Thyroid gland (tissue), 4 donors: ENCODE measurements at places on chromosomes 7 and 10. TPM values are rescaled to one million over a fixed set of nuclear protein-coding genes. Genes with fewer than 3 reads are reported as not detected.
A peak's percentile ranks its signal among the peaks of the same experiment; 100 is the strongest.

GRCh38 chr10:86105181-86105580, 261.4 kb downstream of the GRID1 start:
- DNase-seq, result no peak

The DNAH11 gene
- total RNA-seq, result 11.9 TPM

The COL26A1 gene
- total RNA-seq, result not detected

DNA sequence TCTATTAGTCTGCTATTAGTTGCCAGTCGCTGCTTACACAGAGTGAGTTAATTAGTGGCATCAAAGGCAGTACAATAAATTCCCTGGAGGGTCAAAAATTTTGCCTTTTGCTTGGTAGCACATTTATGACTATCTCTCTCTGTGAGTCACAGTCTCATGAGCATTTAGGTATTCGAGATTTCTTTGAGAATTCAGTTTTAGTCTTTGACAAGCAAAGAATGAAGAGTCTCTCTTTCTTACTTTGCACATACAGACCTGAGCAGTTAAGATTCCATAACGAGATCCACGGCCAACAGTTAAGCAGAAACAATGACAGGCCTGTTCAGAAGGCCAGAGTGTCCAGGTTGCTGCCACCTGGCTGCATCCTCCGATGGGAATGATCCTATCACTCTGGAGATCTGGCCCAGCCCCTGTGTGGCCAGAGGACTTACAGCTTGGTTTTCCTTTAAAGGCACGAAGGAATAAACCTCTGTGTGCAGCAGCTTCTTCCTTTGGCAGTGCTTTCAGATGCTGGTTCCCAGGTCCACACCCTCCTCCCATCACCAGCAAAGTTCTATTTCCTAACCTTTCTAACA, 80.6 kb downstream of the GLI3 start:
- DNase-seq, result peak; percentile 49

DNA sequence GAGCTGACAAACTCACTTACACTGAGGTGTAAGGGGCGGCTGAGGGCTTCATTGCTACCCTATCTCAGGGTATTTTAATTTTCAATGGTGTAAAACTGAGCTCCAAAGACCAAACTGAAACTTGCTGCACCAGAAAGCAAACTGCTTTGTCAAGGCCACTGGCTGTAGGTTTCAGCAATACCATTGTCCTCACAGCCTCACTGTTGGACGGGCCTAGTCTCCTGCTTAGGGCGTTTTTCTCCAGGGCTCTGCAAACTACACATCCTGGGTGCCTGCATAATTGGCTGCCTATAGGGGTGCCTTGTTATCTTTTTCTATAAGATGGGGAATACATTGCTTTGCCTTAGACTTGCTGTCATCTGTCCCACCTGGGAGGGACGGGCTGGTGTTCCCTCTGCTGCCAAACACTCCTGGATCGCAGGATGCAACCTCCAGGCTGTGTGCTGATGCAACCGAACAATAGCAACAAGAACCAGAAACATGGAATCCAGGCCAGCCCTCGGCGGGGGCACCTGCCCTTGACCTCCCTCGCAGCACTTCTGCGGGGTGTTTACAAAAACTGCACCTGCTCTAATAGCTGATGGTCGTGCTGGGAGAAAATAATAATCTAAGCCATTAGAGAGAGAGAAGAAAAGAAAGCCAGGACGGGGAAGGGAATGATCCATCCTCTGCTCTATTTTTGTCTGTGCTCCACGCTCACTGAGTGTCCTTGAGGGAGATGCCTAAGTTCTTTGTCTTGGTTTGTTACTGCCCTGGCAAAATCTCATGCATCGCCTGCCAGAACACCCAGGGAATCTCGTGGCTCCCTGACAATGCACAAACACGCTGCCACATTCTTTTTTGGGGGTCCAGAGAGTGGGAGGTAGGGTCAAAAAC, 104.5 kb downstream of the GALNT17 start:
- peak; percentile 36 for DNase-seq

GRCh38 chr10:64619102-64619501, 1097.9 kb downstream of the REEP3 start:
- no peak for DNase-seq

The GTPBP10 gene
- total RNA-seq, result 25.0 TPM

The UPK3BL2 gene
- 2.7 TPM for total RNA-seq

The NANOS1 gene
- 16.5 TPM for total RNA-seq

GRCh38 chr10:59804220-59804619, 51.0 kb upstream of the MRLN start:
- no peak for DNase-seq

- no peak for DNase-seq
Measured at GRCh38 chr10:117163954-117164548, 26.0 kb upstream of the VAX1 start.

GRCh38 chr10:112883360-112884178, 66.5 kb upstream of the TCF7L2 start:
- peak; percentile 53 for DNase-seq

DNA sequence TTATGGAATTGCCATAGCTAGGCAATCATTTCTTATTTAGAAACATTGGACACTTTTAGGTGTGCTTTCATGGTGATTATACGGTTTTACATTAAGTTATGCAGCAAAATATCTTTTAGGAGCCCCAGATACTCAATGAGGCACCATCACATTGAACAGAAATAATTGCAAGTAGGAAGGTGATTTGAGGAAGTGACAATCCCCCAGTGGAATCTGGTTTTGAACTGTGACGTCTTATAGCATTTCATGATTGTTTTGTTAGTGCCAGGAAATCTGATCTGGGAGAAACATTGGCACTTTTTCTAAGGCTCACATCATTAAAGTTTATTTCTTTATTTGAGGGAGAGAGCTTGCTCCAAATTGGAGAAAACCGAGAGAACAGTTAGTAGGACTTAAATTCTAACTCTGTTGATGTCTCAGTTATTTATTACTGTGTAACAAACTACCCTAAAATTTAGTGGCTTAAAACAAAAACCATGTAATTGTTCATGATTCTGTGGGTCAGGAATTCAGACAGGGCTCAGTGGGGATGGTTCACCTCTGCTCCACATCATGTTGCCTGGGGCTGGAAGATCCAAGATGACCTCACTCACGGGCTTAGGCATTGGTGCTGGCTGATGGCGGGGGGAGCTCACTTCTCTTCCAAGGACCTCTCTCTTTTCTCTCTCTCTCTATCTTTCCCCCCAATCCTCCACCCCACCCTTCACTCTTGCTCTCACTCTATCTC, 78.2 kb upstream of the STEAP1B start:
- DNase-seq, result no peak

- DNase-seq, result no peak
Measured at GRCh38 chr10:50224330-50224952, 26.9 kb downstream of the ASAH2 start.

- peak; percentile 16 for DNase-seq
Measured at GRCh38 chr7:64946772-64947171, 43.7 kb downstream of the ZNF273 start.

- DNase-seq, result no peak
Measured at GRCh38 chr10:56383806-56384205, 22.7 kb upstream of the ZWINT start.

The CLCN1 gene
- total RNA-seq, result not detected

DNA sequence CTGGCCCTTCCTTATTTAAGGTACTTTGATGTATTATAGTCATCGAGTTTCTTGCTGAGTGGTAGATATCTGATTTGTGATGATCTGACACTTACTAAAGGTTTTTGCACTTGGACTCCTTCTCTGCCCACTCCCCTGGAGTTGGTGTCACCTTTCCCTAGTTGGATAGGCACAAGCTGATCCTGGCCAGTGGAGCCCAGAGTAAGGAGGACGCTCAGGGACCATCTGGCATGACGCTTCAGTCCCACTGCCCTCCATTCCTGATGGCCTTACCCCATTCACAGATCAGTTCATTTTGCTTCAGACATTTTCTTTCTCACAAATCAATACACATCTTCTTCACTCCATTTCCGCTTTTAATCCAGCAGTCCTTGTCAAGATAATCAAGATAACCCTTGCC, 20.1 kb downstream of the ASB15 start:
- DNase-seq, result no peak

The NEBL gene
- 225 TPM for total RNA-seq

DNA sequence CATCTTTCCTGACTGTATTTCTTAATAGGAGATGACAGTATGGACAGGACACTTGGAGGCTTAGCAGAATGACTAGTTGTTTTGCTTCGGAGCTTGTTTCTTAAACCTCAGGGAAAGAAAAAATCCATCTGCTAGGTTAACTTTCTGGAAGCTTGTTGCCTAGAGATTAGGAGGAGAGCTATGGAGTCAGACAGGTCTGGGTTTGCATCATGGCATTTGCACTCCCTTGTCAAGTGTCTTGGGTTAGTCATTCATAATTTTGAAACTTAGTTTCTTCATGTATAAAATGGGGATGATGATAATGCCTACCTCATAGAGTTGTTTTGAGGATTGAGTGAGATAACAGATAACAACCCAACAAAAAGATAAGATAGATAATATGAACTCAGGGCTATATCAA, 231.5 kb downstream of the STK31 start:
- DNase-seq, result no peak

The CLRN3 gene
- total RNA-seq, result not detected

DNA sequence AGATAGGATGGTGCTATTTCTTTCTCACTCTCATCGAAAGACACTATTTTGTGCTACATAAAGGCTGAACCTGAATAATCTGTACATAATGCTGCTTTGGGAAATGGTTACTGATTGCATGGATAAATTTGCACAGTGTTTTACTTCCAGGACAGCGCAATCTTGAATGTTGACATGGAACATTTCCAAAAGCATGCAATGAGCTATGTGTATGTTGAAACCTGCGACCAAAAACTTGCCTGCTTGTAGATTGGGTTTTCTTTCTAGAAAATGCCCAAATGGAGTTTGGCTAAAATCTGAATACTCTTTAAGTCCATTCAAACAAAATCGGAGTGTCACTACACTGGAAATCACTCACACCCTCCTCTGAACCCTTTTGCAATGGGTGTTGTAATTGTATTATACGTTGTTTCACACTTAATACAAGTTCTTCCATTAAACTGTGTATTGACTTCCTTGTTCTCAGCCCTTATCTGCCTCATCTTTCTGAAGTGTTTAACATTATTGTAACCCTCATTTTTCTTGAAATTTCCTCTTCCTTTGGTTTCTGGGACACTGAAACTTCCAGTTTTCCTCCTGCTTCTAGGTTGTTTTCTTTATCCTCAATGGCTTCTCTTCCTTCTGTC, 73.7 kb upstream of the CAPZA2 start:
- DNase-seq, result no peak

- DNase-seq, result no peak
Measured at GRCh38 chr10:52810761-52811160, 38.2 kb upstream of the MBL2 start.

DNA sequence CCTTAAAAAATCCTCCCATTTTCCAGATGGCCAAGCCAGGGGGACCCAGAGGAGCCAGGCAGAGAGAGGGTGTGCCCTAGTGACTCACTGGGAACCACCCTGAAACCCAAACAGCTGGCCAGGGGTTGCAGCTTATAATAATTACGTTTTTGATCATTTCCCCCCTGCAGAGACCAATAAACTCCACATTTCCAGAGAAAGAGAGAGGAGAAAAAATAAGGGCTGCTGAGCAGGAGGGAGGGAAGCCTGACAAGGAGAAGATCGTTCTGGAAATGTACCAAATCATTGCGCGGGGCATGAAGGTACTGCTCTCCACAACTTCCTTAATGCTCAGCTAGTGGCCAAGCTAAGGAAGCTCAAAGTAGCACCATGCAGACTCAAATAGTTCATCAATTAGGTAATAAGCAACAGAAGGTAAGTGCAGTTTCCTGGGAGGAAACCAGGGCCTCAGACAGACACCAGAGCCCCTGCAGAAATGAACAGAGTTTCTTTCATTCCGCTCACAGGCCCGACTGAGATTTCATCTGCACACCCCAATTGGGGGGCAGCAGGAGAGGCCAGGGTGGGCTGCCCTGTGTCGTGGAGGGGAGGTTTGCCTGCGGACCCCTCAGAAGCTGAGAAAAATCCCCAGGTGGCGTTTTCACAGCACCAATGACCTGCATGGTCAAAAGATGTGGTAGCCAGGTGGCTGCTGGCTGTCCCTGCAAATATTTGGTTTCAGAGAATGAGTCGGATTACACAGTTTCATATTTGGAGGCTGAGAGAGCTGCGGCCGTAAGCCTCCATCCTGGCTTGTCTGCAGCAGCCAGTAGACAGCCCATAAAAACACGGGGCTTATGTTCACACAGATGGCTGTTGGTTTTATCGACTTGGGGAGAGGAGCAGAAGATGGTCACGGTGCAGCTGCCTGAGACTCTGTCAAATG, 153.2 kb upstream of the LYZL2 start:
- no peak for DNase-seq

The SEMA3A gene
- total RNA-seq, result 6.5 TPM

DNA sequence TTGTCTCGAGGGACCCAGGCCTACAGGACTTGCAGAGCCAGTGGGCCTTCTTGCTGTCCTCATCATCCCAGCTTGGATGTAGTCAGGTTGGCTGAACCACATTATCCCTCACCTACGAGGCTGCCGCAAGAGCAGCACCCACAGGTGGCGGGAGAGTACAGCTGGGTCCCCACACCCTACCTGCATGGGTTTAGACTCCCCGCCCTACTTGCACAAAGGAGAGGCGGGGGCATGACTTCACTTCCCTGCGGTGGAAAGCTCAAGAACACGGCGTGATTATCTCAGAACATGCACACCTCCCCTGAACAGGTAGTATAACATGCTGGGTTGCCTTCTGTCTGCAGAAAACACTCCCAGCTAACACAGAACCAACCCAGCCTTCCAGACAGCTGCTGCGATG, 57.5 kb downstream of the CTBP2 start:
- no peak for DNase-seq

The CRTAC1 gene
- total RNA-seq, result 2.7 TPM

- no peak for DNase-seq
Measured at GRCh38 chr10:129170812-129171211, 296.2 kb upstream of the MGMT start.

DNA sequence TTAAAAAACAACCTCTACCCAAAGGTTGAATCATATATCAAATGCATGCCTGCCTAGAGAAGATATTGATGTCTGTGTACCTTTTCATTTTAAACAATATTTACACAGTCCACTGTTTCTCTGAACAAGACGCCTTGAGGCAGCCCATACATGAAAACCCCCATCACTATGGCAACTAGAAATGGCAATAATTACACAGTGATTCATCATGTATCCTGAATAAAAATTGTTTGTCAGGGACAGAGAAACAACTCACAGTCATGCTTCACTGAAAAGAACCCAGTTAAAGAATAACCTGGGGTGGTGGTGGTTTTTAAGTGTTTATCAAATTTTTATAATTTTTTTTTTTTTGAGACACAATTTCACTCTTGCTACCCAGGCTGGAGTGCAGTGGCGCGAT, 19.7 kb downstream of the DNAJC12 start:
- no peak for DNase-seq

GRCh38 chr10:21272643-21273399, 252.7 kb downstream of the SKIDA1 start:
- DNase-seq, result no peak

The NSMCE4A gene
- total RNA-seq, result 90.9 TPM
